ENCODE measurements at places on chromosomes 7 and 10.

- DNase-seq: no peak
Measured at GRCh38 chr10:12271210-12271540, 75.2 kb downstream of the CDC123 start.

DNA sequence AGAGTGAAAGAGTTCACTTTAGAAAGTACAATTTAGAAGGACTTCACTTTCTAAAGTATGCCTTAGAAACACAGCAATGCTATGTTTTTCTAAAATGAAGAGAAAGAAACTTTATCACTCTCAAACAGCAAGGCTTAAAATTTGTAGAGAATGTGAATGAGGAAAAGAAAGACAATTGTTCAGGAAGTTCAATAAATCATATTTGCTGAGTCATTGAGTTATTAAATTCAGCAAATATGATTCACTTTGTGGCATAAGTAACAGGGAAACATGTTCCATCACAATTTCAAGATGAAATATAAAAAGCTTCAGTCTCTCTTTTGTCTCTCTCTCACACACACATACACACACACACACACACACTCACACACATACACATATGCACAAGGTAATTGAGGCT, 187.9 kb downstream of the PCDH15 start:
- DNase-seq: no peak

DNA sequence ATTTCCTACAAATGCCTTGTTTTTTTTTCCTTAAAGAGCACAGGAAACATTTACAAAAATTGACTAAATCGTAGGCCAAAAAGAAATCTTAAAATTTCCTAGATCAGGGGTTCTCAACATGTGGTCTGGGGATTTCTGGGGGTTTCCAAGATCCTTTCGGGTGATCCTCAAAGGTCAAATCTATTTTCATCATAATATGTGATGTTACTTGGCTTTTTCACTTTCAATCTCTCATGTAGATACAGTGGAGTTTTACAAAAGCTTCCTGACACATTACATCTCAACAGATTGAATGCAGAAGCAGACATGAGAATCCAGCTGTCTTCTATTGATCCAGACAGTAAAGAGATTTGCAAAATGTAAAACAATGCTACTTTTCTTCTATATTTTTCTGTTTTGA, 497.3 kb downstream of the INHBA start:
- DNase-seq: no peak

GRCh38 chr7:156151658-156152057, 339.4 kb upstream of the SHH start:
- DNase-seq: no peak

DNA sequence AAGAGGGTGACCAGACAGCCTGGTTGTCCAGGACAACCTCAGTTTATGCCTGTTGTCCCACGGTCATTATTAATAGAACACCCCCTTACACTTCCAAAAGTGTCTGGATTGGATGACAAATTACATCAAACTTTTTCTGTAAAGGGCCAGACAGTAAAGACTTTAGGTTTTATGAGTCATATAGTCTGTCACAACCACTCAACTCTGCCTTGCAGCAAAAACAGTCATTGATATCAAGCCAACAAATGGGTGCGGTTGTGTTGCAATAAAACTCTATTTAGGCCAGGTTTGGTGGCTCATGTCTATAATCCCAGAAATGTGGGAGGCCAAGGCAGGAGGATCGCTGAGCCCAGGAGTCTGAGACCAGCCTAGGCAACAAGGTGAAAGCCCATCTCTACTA, 66.7 kb upstream of the ATP6V0A4 start:
- no peak for DNase-seq

- DNase-seq: no peak
Measured at GRCh38 chr7:82049891-82050533, 280.2 kb upstream of the HGF start.

DNA sequence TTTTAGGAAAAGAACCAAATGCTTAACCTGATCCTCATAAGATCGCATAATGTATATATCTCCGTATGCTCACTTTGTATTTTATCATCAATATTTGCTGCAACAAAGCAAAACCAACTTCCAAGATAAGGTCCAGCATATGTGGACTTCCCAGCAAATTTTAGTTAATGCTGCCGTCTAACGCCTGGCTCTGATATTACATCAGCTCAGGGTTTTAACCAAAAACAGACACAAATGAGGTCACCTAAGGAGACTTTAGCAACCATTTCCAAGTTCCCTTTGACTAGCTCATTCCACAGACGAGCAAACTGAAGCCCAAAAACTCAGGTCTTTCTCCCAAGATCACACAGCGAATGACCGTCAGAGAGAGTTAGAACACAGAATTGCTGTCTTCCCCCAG, 59.4 kb upstream of the UCN3 start:
- no peak for DNase-seq

DNA sequence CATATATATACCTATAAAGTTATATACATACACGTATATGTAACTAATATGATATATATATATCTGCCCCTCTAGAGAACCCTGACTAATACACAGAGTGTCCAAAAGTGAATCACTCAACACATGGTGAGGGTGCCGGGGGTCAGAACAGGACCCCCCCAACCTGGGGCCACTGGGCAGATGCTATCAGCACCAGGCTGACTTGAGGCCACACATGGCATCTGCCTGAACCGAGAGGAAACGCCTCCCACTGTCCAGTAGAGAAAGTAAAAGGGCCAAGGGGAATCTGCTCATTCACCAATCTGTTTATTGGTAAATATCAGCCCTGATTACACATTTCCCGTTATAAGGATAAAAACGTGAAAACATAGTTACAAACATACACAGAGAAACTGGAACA, 218.3 kb downstream of the PTPRN2 start:
- no peak for DNase-seq

DNA sequence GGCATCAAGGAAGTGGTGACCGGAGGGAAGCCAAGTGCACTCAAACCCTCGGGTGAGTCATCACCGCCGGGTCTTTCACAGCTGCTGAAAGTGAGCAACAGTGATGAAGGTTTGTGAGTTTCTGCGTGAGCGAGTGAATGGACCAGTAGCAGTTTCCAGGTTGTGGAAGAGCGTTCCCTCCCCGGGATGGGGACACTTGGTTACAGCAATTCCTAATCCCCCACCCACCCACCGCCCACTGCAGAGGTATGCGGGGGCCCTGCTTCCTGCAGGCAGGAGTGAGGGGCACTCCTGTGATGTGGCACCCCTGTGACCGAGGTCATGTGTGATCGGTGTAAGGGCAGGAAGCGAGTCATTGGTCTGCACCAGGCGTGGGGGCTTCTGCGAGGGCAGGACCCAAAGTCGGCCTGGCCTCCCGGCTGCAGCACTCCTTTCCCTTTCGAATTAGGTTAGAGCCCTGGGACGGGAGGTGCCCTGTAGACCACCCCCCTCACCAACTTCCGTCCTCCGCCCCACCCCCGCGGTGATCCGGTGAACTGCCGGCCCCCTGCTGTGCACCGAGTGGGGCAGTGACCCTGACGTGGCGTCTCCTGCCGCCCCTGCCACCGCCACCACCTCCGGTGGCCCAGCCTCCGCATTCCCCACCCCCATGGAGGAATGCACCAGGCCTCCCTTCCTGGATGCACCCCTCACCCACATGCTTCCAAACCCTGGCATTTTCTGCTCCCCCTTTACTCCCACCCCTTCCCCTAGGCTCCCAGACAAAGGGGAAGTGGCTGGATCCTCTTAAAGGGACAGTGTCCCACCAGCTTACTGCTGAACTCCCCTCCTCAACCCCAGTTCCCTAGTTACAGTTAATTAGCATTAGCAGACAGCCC, 10.9 kb downstream of the LIMK1 start:
- no peak for DNase-seq

GRCh38 chr7:22219036-22219435, 137.9 kb downstream of the RAPGEF5 start:
- DNase-seq: no peak

GRCh38 chr7:87140271-87140748, 11.9 kb upstream of the DMTF1 start:
- no peak for DNase-seq

DNA sequence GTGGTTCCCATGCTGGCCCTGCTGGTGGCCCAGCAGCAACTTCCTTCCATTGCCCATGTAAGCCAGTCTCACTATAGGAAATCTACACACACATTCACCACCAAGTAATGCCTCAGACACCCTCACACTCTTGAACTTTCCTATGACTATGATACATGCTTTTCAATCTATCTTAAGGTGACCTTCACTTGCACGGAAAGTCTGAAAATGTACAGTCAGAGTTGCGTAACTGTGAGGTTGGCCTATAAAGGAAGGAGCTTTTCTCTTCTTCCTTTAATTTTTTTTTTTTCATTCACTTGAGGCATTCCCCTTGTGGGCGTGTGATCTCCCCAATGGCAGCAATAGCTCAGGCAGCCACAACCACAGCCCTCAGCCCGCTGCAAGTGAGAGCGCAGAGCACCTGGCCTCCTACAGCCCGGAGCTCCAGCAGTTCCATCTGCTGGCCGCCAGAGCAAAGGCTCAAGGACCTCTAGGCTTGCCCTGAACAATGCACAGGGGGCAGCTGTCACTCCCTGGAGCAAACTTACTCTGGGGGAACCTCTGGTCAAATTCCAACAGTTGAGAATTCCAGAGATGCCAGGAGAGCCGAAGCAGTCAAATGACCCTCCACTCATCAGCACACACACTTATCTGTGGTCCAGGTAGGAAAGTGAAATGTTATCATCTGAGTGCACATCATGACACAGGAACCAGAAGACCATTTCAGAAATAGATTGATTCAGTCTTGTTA, 123.1 kb upstream of the ADO start:
- no peak for DNase-seq

DNA sequence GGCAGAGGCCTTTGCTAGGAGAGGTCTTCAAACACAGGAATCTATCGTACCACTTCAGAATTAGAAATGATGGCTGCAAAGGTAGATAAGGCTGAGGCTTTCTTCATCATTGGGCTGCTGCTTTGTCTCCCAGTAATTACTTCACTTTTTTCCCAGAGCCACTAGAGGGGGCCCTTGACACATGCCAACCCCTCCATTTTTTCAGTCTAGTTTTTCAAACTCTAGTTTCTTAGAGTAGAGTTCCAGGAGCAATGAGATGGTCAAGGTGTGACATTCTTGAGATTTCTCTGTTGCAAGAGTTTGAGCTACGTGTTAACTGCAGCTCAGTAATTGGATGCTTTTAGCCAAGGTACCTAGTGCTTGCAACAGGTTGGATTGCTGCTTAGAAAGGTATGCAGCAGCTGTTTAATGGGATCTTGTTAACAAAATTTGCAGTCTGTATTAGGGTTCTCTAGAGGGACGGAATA, 33.8 kb upstream of the RBM20 start:
- DNase-seq: no peak

GRCh38 chr7:51090411-51090810, 226.2 kb downstream of the COBL start:
- DNase-seq: no peak

DNA sequence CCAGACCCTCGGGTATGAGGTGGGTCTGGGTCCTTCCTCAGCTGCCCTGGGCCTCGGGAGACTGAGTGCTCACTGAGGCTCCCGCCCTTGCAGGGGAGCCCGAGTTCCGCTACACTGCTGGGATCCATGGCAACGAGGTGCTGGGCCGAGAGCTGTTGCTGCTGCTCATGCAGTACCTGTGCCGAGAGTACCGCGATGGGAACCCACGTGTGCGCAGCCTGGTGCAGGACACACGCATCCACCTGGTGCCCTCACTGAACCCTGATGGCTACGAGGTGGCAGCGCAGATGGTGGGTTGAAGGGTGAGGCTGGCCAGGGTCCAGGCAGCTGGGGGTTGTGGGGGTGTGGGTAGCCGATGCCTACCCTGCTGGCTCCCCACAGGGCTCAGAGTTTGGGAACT, 7.6 kb downstream of the AEBP1 start:
- no peak for DNase-seq

- no peak for DNase-seq
Measured at GRCh38 chr10:125124907-125125306, 35.5 kb downstream of the CTBP2 start.

- DNase-seq: no peak
Measured at GRCh38 chr10:21753497-21754270, 219.7 kb downstream of the MLLT10 start.

- DNase-seq: no peak
Measured at GRCh38 chr7:2261611-2262010, 19.6 kb downstream of the NUDT1 start.

DNA sequence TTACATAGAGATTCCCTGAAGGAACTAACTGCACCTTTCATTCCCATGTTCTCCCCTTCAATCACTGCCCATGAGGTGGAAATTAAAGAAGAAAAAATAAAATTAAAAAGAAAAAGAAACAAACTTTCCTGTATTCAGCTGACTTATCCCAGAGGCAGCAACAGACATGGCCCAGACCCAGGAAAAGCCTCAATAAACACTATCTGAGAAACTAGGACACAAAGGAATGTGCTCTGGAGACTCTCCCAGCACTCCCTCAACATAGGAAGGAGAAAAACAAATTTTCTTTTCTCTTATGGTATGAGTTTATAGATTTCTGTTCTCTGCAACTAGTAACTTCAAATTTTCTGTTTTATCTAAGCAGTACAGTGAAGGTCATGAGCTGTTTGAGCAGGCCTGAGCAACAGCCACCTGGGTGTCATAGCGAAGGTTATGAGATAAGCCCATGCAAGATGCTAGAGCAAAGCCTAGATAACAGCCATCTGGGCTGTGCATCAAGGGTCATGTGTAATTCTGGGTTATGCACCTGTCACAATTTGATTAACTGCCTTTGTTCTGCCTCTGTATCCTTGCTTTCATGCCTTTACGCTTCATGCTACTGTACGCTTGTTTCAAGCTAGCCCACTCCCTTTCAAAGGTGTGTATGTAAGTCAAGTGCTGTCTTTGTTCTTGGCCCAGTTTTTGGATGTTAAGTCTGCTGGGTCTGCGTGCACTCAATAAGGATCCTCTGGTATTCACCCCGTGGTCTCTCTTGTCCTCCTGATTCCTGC, 11.0 kb upstream of the OR6B1 start:
- DNase-seq: no peak

DNA sequence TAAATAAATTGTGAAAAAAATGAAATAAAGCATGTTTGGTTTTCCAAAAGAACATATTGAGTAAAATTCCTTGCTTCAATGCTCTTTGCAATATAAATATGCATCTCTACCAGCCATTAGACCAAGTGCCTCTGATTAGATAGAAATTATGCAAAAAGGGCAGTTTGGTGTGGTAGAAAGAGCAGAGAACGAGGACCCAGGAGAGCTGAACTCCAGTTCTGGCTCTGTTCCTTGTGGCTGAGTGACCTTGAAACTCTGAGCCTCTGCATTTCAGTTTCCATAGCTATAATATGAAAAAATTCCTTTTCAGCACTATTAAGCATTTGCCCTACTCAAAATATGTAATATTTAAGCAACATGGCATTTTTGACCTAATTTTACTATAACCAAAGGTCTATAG, 36.5 kb downstream of the COL1A2 start:
- DNase-seq: no peak

DNA sequence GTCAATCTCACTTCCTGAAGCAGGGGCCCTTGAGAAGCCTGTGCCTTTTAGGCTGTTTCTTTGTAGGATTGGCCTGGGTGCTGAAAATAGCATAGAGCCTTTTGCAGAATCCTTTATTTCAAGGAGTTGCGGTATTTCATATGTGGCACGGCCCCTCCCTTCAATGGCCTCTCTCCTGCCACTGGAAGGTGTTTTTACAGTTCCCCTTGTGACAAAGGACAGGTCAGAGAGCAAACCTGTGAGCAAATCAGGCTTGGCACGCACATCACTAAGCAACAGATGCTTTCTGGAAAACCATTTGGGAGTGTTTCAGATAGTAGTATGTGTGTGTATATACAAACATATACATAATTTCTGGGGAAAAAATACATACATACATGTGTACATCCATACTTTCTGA, 388.6 kb upstream of the C7orf33 start:
- DNase-seq: no peak

- DNase-seq: no peak
Measured at GRCh38 chr7:100098913-100099312, 2.3 kb downstream of the MCM7 start.

- DNase-seq: no peak
Measured at GRCh38 chr10:10489076-10489475, 528.6 kb upstream of the CELF2 start.

Data from NCI-H774 (cell line).